Uterus (tissue), 4 donors: ENCODE measurements at places on chromosomes 1 and 21. TPM values are rescaled to one million over a fixed set of nuclear protein-coding genes. Genes with fewer than 3 reads are reported as not detected.
A peak's percentile ranks its signal among the peaks of the same experiment; 100 is the strongest.

Gene SDHC
- total RNA-seq = 55.3 TPM

- DNase-seq = no peak
These were observed 67.5 kb downstream of the PLA2G4A start for GRCh38 chr1:186896211-186896610.

GRCh38 chr1:156429313-156430060 is 60.5 kb downstream of the RHBG start:
- DNase-seq = no peak

GRCh38 chr1:39829791-39830533 is 41.3 kb upstream of the BMP8B start:
- no peak for DNase-seq

DNA sequence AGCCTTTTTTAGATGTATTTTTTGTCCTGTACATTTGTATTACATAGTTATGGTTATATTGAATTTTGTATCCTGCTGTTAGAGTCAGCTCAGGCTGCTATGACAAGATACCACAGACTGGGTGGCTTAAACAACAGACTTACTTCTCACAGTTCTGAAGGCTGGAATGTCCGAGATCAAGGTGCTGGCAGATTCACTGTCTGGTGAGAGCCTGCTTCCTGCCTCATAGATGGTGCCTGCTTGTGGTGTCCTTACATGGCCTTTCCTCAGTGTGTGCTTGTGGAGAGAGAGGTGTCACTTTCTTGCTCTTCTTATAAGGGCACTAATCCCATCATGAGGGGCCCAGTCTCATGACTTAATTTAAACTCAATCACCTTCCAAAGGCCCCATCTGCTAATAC is 23.1 kb upstream of the MYSM1 start:
- no peak for DNase-seq

- DNase-seq = no peak
These were observed 68.6 kb upstream of the ANGPTL1 start for GRCh38 chr1:178939338-178940067.

DNA sequence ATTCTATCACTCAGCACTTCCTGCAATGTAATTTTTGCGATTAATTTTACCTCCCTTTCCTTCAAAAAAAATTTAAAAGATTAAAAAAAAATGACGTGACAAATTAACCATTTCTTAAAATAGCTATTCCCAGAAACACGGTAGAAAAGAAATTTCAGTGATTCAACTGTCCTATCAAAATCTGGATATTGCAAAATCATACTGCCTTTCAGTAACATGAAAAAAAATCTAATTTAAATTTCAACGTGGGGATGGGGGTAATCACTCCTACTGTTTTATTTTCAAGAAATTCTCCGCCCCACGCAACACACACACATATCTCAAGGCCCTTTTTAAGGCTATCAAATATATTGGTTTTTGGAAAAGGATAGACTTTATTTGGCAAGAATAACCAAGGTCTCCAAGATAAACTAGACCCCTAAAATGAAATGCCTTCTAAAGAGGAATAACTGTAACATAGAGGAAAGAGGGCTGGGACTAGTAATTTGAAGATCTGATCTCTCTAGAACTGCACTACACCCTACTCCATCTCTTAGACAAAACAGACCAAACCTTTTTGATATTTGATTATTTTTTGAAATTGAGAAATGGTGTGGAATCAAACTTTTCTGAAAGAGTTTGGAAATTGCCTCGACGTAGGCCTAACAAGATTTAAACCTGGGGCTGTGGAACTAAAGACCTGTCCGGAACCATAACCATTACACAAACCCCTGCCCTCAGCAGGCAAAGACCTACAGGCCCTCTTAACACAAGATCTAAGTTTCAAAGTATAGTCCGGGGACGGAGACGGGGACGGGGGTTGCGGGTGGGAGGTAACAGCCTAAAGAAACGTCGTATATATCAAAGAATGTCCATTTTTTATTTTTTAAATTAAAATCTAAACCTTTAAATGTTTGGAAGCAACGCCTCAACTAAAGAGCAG is 941 bp downstream of the ARNT start:
- no peak for DNase-seq

Gene PGLYRP3
- total RNA-seq = not detected

- DNase-seq = no peak
These were observed 16.2 kb downstream of the SLC2A1 start for GRCh38 chr1:42942444-42942843.

- no peak for DNase-seq
These were observed 508.1 kb downstream of the DPYD start for GRCh38 chr1:97412737-97413136.

Gene PTBP2
- total RNA-seq = 32.3 TPM

Gene BEND5
- total RNA-seq = 13.9 TPM

- no peak for DNase-seq
These were observed at the start of gene ANKRD65 for GRCh38 chr1:1421147-1421906. TSS of gene ANKRD65 (minus strand) at chr1:1421276. CDS start at chr1:1421005, 271 bp downstream.

Gene INSRR
- 1.2 TPM for total RNA-seq

GRCh38 chr1:245682638-245683628 is 528.1 kb downstream of the KIF26B start:
- DNase-seq = no peak

DNA sequence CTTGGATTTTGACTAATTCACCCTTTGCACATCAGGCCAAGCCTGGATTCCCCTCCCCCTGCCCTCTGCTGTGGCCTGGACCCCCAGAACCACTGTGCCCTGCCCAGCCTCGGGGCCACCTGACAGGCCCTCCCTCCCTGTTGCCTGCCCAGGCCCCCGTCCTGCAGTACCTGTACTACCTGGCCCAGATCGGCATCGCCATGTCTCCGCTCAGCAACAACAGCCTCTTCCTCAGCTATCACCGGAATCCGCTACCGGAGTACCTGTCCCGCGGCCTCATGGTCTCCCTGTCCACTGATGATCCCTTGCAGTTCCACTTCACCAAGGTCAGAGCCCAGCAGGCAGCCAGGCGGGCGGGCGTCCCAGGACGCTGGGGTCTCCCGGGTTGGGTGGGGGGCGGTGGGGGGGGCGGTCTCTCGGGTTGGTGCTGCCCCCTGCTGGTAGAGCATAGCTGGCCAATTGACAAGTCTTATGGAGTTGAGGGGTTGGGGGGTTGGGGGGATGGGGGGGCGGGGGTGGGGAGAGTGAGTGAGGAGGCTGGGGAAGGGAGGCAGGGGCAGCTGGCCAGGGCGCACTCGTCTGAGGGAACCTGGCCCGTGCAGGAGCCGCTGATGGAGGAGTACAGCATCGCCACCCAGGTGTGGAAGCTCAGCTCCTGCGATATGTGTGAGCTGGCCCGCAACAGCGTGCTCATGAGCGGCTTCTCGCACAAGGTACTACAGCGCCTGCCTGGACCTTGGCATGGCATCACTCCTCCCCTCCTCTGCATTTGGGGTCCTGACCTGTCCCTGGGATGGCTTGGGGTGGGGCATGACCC is 10.7 kb downstream of the AMPD2 start:
- DNase-seq = peak; percentile 26

Gene TIE1
- 64.2 TPM for total RNA-seq

DNA sequence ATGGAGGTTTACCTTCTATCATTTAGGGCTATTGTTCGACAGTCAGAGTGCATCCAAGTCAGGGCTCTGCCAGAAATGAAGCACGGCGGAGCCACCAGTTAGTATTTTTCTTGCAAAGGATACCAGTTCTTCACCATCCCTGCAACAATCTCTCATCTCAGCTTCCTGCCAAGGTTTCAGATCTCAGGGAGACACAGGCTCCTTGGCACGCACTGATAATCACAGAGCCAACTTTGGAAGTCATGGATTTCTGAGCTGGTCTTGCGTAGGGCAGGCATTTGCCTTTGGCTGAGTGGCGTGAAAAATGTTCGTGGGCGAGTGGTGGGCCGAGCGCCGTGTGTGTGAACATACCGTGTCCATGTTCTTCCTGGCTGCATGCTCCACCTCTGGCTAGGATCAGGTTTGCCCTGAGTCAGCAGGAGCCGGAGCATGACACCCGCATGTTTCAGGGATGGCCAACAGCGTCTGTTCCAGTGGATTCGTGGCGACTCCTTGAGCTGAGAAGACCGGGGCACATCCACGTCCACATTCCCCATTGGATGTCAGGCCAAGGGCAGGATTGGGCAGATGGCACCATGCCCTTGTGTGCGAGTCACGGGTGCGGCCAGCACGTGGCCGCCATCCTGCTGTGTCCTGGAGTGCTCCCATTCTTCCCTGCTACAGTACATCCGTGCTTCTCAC is 118.5 kb upstream of the C1orf174 start:
- no peak for DNase-seq

- no peak for DNase-seq
These were observed 9.9 kb downstream of the MTF1 start for GRCh38 chr1:37849480-37849879.
